ENCODE measurements at places on chromosomes 2 and 18.

DNA sequence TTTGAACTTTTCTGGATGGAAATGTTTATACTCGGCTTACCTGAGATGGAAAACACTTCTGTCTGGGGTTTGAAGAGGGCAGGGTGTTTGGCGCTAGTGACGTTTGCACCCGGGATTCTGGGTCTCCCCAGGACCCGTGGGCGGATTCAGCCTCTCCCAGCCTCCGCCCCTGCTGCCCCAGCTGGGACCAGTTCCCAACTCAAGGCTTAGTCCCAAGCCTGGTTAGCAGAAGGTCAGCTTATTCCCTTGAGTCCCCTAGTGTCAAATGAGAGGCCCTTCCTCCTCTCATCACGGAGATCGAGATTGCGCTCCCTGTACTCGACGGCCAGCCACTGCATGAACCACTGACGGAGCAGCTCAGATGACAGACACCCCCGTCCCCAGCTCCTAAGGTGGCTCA is 123.2 kb downstream of the RTP5 start:
- no peak for DNase-seq

DNA sequence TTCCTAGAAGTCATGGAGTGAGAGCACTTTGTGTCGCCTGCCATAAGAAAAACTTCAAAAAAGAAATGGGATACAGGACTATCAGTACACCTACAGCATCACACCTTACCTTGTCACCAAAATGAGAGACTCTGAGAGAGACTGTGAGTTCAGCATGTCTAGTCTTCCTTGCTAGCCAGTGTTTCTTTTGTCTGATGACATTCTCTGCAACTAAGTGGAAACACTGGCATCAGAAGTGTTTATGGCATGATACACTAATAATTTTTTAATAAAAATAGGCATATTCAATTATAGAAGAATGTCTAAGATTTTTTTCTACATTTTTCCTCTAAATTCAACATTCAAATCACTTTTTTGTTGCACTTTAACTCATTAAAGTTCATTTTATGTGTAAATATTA is 9.0 kb downstream of the RBM43 start:
- DNase-seq: no peak

GRCh38 chr2:96694816-96695455 is 44.9 kb downstream of the LMAN2L start:
- DNase-seq: no peak

GRCh38 chr18:55243857-55244256 is 284.6 kb upstream of the CCDC68 start:
- DNase-seq: no peak
